ENCODE measurements at places on chromosomes 1 and 21. TPM values are rescaled to one million over a fixed set of nuclear protein-coding genes. Genes with fewer than 3 reads are reported as not detected.

DNA sequence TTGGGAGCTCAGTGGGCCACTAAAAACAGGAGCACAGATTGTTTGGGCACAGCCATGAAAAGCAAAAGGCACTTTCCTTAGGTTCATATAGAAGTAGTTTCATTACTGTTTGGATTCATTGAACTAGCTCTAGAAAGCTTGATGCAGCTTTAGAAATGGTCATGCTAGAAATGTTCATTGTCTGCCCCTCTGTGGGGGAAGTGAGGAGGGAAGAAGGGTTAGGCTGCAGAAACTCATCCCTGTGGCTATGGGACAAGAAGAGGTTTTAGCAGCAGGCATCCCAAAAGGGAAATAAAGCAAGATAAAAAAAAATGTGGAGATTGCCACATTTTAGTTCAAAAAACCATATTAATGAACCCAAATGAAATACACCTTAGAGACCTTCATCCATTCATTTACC lies 359.6 kb upstream of the PTBP2 start:
- no peak for DNase-seq

The FCRL4 gene
- not detected for total RNA-seq

GRCh38 chr1:231039161-231040018 lies 664 bp downstream of the FAM89A start:
- peak; percentile 50 for DNase-seq

The ZNF691 gene
- 12.9 TPM for total RNA-seq

DNA sequence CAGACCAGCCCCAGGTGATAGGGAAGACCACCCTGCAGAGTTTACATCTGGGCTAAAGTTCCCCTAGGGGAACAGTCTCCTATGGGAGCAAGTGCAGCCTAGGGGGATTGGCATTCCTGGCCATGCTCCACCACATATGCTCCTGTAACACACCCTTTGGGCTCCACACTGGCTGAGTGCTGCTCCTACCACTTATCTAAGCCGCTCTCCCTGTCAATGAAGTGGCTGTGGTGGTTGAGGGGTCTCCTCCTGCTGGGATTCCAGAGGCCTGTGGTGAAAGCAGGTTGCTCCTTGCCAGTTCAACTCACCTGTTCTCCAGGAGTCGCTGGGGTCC lies 51.1 kb downstream of the COL24A1 start:
- no peak for DNase-seq

The BRINP2 gene
- total RNA-seq, result not detected

All from body of pancreas (tissue), 4 donors.